ENCODE measurements at places on chromosomes 4 and X. TPM values are rescaled to one million over a fixed set of nuclear protein-coding genes. Genes with fewer than 3 reads are reported as not detected.
A peak's percentile ranks its signal among the peaks of the same experiment; 100 is the strongest.

GRCh38 chr4:137678796-137679195 lies 146.5 kb upstream of the PCDH18 start:
- DNase-seq, result no peak
- no peak overlapping the region for H3K4me3 ChIP-seq
- no peaks in the 10 kb centered on the region for H3K27me3 ChIP-seq
- no peaks in the 10 kb centered on the region for H3K4me1 ChIP-seq
- no peak overlapping the region for H3K27ac ChIP-seq

DNA sequence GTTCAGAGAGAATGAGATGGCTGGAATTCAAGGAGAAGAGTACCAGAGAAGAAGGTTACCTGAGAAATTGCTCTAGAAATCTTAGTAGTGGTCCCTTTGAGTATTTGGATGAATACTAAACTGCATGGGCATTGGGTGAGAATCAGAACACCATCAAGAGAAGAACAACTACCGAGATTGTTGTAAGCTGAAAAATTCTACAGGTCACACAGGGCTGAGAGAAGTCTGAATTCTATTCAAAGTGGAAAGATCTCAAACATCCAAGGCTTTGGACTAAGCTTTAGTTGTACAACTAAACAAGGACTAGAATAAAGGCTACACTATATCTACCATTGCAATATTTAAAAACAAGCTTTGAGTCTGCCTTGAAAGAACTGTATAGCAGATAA lies 40.8 kb downstream of the LRBA start:
- no peak overlapping the region for H3K4me3 ChIP-seq
- no peak for DNase-seq
- no peaks in the 10 kb centered on the region for H3K4me1 ChIP-seq
- no peaks in the 10 kb centered on the region for H3K36me3 ChIP-seq
- H3K27me3 ChIP-seq, result no peaks in the 10 kb centered on the region

GRCh38 chrX:46184749-46185148 lies 360.5 kb downstream of the ZNF674 start:
- no peaks in the 10 kb centered on the region for H3K36me3 ChIP-seq
- no peak overlapping the region for H3K27ac ChIP-seq
- H3K4me3 ChIP-seq, result no peak overlapping the region
- no peak for DNase-seq

GRCh38 chr4:176791591-176792325 lies 964 bp downstream of the VEGFC start:
- peak overlapping the region; percentile 43 for H3K27ac ChIP-seq
- no peaks in the 10 kb centered on the region for H3K27me3 ChIP-seq
- H3K4me1 ChIP-seq, result peaks cover 5% of the 10 kb centered on the region

GRCh38 chrX:29155286-29155685 lies 568.0 kb downstream of the IL1RAPL1 start:
- no peak overlapping the region for H3K27ac ChIP-seq
- no peak overlapping the region for H3K4me3 ChIP-seq
- H3K4me1 ChIP-seq, result no peaks in the 10 kb centered on the region
- H3K36me3 ChIP-seq, result no peaks in the 10 kb centered on the region
- no peak for DNase-seq
- no peaks in the 10 kb centered on the region for H3K27me3 ChIP-seq

DNA sequence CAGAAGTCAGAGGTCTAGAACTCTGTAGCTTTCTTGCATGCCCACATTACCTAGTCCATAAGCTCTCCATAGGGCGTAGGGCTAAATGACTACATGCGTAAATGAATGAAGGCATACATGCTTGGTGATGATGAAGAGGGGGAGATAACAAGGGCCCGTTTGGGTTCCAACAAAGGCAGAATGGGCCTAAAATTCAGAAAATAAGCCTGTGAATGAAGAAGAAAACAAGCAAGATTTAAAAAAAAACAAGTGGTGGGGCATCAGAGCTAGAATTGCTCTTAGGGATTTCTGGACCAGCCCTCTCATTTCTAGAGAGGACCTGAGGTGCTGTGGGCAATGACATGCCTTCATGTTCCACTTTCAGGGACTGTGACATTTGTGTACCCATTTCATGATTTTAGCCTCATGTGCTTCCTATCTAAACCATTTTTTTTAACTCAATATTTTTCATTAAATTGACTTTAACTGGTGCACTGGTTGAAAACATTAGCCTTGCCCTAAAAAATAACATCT lies 12.1 kb downstream of the GPRIN3 start:
- peaks cover 2% of the 10 kb centered on the region for H3K4me1 ChIP-seq
- DNase-seq, result no peak
- H3K36me3 ChIP-seq, result no peaks in the 10 kb centered on the region

DNA sequence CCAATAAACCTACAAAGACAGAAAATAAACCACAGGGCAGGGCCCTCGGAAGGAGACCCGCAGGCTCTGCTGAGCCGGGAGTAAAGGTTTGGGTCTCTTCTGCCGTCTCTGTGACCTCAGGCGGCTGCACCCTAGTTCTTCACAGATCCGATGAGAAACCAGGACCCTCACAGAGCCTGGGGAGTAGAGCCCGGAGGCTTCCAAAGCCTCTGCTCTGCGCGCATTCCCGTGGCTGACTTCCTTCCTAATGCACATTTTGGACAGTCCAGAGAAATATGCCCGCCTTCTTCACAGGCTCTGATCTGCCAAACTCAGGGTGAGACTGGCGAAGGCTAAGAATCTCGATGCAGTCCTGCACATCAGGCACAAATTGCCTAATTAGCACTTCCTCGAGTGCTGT lies 245.5 kb downstream of the EVC2 start:
- no peak overlapping the region for H3K27ac ChIP-seq
- no peak for DNase-seq
- H3K36me3 ChIP-seq, result no peaks in the 10 kb centered on the region

DNA sequence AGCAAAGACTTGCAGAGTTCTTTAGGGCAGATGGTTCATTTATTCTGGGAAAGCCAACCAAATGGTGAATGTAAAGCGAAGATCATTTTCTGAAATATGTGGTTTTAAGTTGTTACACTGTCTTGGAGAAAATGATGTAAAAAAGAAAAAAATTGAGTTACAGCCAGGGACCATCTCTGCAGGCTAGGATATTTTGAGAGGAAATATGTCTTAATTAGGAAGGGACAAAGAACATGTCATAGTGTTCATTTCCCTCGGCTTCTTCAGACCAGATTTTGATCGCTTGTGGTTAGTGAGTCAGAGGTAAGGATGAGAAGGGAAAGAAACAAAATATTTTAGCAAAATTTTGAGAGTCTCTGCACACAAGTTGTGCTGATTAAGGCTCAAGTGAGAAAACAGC lies 59.0 kb upstream of the C1QTNF7 start:
- no peaks in the 10 kb centered on the region for H3K36me3 ChIP-seq
- no peak overlapping the region for H3K4me3 ChIP-seq
- no peak for DNase-seq
- peaks cover 4% of the 10 kb centered on the region for H3K4me1 ChIP-seq
- no peaks in the 10 kb centered on the region for H3K27me3 ChIP-seq
- H3K27ac ChIP-seq, result no peak overlapping the region

DNA sequence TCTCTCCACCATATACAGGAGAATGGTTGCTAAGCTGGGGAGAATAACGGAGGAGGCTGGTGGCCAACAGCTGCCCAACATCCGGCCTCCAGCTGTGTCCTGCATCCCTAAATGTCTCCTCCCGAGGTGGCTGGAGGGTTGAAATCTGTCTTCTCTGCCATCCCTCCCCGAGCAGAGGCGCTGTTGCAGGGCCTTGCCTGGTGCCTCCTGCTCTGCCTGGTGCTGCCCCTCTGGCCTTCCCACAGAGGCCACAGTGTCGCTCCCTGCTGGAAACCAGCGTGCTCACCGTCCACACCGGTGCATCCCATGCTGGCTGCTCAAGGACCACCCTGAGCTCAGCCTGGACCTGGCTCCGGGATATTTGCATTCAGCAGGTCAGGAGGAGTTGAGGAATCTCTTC lies 115.2 kb downstream of the ENPP6 start:
- no peak for DNase-seq
- no peaks in the 10 kb centered on the region for H3K27me3 ChIP-seq
- peaks cover 49% of the 10 kb centered on the region for H3K4me1 ChIP-seq
- no peak overlapping the region for H3K27ac ChIP-seq
- H3K4me3 ChIP-seq, result no peak overlapping the region

GRCh38 chrX:3715921-3716320 lies 2.5 kb upstream of the PRKX start:
- H3K4me3 ChIP-seq, result no peak overlapping the region
- H3K4me1 ChIP-seq, result no peaks in the 10 kb centered on the region
- DNase-seq, result no peak
- no peak overlapping the region for H3K27ac ChIP-seq
- no peaks in the 10 kb centered on the region for H3K36me3 ChIP-seq
- H3K27me3 ChIP-seq, result peaks cover 34% of the 10 kb centered on the region

DNA sequence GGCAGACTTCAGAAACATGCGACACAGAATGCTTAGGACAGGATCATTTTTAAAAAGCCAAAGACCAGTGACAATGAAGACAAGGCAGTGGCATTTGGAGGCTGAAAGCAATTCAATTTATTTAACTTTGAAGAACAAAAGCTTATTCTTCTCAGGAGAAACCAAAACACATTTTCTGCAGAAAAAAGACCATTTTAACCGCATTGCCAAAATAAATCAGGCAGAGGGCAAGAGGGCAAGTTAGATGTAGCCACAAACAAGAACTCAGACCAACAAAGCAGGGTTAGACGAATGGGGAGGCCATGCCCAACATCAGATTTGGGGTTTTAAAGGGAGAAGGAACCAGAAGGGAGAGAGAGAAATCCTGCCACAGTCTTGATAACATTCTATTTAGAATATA lies 58.9 kb downstream of the RELL1 start:
- DNase-seq, result no peak
- no peaks in the 10 kb centered on the region for H3K4me1 ChIP-seq
- H3K27ac ChIP-seq, result no peak overlapping the region
- no peaks in the 10 kb centered on the region for H3K27me3 ChIP-seq
- H3K36me3 ChIP-seq, result peaks cover 4% of the 10 kb centered on the region

DNA sequence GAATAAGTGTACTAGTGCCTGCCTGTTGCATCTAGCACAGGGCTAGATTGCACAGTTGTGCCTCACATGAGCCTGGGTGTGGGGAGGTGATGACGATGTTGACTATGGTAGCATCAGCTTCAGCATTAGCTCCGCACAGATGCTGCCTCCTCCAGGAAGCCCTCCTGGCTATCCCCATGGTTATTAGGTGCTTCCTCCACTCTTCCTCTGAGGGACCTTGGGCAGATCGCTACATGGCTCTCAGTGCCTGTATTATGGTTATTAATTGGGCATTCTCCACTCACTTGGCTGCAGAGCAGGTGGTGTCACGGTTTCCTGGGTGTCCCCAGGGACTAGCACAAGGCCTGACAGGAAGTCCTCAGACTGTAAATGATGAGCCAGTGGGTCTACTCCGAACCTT lies 325.6 kb downstream of the ARHGAP10 start:
- no peak overlapping the region for H3K27ac ChIP-seq
- no peak for DNase-seq
- no peaks in the 10 kb centered on the region for H3K4me1 ChIP-seq
- no peak overlapping the region for H3K4me3 ChIP-seq
- no peaks in the 10 kb centered on the region for H3K36me3 ChIP-seq

GRCh38 chr4:89994176-89994873 lies 99.7 kb downstream of the MMRN1 start:
- no peaks in the 10 kb centered on the region for H3K36me3 ChIP-seq
- no peak overlapping the region for H3K27ac ChIP-seq
- H3K27me3 ChIP-seq, result no peaks in the 10 kb centered on the region
- DNase-seq, result no peak
- no peaks in the 10 kb centered on the region for H3K4me1 ChIP-seq

- H3K27ac ChIP-seq, result no peak overlapping the region
- no peaks in the 10 kb centered on the region for H3K4me1 ChIP-seq
- peak; percentile 24 for DNase-seq
Measured at GRCh38 chr4:93157986-93158385, 670.6 kb upstream of the ATOH1 start.

- no peak overlapping the region for H3K27ac ChIP-seq
- no peaks in the 10 kb centered on the region for H3K36me3 ChIP-seq
- peak; percentile 14 for DNase-seq
- H3K4me1 ChIP-seq, result no peaks in the 10 kb centered on the region
Measured at GRCh38 chrX:153622661-153623309, 23.8 kb upstream of the CCNQ start.

DNA sequence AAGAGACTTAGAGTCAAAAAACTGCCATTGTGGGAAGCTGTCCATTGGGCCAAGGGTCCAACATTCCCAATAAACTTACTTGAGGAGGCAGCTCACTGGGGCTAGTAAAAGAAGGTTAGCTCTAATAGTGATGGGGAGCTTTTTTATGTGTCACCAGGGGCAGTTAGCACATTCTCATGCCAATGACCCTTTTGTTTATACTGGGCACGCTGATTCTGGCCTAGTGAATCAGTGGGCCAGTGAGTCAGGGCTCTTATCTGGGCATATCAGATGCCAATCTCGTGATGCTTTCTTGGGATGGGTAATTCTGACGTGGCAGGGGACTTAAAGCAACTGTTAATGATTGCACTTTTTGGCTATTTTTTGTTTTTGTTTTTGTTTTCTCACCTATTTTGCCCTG lies 27.8 kb downstream of the TCEAL1 start:
- no peaks in the 10 kb centered on the region for H3K27me3 ChIP-seq
- no peak for DNase-seq
- no peaks in the 10 kb centered on the region for H3K4me1 ChIP-seq

DNA sequence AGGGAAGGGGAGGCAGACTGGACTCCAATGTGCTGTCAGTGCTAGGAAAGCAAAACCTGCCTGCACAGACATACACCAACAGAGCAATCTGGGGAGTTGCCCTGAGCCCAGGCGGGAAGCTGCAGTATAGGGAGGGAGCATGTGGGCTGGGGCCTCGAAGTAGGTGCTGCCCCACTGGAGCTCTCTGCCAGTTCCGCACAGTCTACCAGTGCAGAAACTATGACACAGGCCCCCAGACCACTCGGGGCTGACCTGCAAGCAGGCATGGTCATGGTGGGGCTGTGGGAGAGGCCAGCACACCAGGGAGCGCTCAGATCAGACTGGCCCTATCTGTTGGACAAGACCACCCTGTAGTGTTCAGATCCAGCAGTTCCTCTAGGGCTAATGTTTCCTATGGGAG lies 344.1 kb upstream of the TRAM1L1 start:
- no peaks in the 10 kb centered on the region for H3K27me3 ChIP-seq
- no peak overlapping the region for H3K4me3 ChIP-seq
- no peaks in the 10 kb centered on the region for H3K36me3 ChIP-seq

DNA sequence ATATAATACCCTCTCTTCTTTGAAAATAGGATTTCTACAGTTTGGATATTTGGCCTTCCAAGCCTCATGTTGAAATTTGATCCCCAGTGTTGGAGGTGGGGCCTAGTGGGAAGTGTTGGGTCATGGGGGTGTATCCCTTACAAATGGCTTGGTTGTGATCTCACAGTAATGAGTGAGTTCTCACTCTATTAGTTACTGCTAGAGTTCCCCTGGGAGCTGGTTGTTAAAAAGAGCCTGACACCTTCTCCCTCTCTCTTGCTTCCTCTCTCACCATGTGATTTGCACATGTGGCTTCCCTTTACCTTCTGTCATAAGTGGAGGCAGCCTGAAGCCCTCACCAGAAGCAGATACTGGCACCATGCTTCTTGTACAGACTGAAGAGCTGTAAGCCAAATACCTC lies 73.9 kb downstream of the HDAC8 start:
- no peaks in the 10 kb centered on the region for H3K4me1 ChIP-seq
- H3K36me3 ChIP-seq, result no peaks in the 10 kb centered on the region
- no peak overlapping the region for H3K4me3 ChIP-seq
- H3K27me3 ChIP-seq, result no peaks in the 10 kb centered on the region
- no peak for DNase-seq
- no peak overlapping the region for H3K27ac ChIP-seq

JCHAIN gene
- total RNA-seq, result 131 TPM

RCHY1 gene
- 27.0 TPM for total RNA-seq

ADGRG4 gene
- total RNA-seq, result 0.03 TPM

OPRPN gene
- total RNA-seq, result not detected

FAM9C gene
- total RNA-seq, result 0.09 TPM

XG gene
- 0.55 TPM for total RNA-seq

NLGN4X gene
- total RNA-seq, result 1.4 TPM

POU4F2 gene
- total RNA-seq, result 0.06 TPM

ALAS2 gene
- total RNA-seq, result 111 TPM

Measured in lung (tissue), 17 donors.